ENCODE measurements at places on chromosomes 4 and X. TPM values are rescaled to one million over a fixed set of nuclear protein-coding genes. Genes with fewer than 3 reads are reported as not detected.

- no peak for DNase-seq
Measured at GRCh38 chr4:15901007-15901406, 37.5 kb downstream of the FGFBP1 start.

GRCh38 chr4:76657443-76657842 lies 222.4 kb downstream of the SHROOM3 start:
- no peak for DNase-seq

The HMX1 gene
- total RNA-seq, result not detected

DNA sequence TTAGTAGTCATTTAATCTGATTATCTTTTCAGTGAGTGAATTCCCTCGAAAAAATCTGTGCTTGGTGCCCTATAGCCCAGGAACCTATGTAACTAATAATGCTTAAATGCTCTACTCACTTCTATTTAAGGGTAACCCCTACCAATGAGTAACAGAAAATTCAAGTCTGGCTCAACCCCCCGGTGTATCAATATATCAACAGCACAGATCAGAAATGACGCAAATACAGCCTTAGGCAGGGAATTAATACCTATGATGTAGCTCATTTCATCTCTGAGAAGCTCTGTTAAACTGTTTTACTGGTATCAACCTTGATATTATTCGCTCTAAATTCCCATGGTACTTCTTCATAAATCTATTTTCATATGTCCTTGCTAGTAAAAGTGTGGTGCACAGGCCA lies 28.6 kb downstream of the PDGFC start:
- DNase-seq, result no peak

DNA sequence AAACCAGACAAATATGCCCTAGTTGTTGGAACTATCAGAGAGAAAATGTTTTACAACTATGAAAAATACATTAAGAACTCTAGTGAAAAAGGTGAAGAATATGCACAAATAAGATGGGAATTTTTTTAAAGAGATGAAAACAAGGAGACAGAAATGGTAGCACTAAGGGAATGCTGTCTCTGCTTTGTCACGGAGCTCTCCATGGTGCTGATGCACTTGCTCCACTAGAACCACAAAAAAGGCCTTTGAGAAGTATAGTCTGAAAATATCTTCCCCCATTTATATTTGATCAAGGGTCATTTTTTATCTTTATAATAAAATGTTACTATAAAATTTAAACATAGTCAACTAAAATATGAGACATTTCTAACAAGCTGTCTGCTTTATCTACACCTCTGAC lies 1655.5 kb upstream of the AGA start:
- DNase-seq, result peak; percentile 5

The TKTL1 gene
- not detected for total RNA-seq

- no peak for DNase-seq
Measured at GRCh38 chr4:100906973-100907372, 389.2 kb upstream of the EMCN start.

DNA sequence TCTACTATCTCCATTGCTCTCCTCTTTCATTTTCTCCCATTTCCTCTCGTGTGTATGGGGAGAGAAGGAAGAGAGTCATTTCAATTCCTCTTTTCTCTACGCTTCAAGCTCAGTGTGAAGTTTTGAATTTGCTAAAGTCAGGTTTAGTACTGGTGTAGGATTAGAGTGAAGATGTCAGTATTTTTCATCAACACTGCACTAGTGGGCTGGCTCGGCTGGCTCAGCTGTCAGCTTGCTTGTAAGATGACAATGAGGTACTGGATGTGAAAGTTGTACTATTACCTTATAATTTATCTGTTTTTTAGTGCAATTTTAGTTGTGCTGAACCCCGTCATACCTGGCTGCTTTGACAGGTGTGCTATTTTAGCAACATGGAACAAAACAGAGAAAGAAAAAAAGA lies 2.1 kb upstream of the SH2D1A start:
- DNase-seq, result no peak

The PRRG3 gene
- 0.37 TPM for total RNA-seq

GRCh38 chr4:78622253-78622979 lies 70.8 kb downstream of the ANXA3 start:
- peak; percentile 88 for DNase-seq

GRCh38 chr4:186150926-186151325 lies 40.4 kb upstream of the CYP4V2 start:
- DNase-seq, result no peak

GRCh38 chrX:9609987-9610386 lies 145.1 kb downstream of the TBL1X start:
- DNase-seq, result no peak

DNA sequence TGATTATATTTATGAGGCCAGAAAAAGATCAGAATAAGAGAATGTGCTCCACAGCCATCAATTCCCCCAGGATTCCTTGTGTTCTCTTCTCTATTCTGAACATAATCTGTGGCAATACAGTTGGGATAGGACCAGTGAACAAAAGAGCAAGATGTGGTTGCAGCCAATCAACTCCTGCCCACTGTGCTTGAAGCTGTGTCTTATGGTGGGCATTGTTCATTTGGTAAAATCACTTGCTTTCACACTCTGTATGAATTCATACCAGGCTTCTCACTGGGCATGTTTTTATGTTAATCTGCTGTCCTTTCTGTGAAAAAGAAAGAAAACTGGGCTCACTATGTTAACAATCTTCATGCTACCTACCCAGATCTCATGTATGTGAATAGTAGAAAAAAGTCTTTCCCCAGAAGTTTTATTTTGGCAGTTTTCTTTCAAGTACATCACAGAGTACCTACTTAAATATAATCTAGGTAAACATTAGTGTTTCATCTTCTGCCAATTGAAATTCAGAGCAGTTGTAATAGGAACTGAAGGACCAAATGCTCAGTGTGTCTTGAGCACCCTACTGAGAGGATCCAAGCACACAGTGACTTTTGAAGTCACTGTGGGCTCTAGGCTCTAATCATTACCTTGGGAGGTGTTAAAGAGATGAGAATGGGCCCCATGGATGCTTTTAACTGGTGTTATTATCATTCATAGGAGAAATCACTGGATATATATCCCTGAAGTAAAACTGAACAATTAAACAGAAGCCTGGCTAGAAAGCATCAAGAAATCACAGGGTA lies 429.2 kb upstream of the TRAM1L1 start:
- no peak for DNase-seq

- DNase-seq, result no peak
Measured at GRCh38 chr4:152780267-152780778, 569 bp downstream of the ARFIP1 start.

The ARSJ gene
- total RNA-seq, result 12.4 TPM

GRCh38 chr4:6341696-6342095 lies 72.0 kb downstream of the WFS1 start:
- DNase-seq, result no peak

The XAGE1B gene
- 4.8 TPM for total RNA-seq

DNA sequence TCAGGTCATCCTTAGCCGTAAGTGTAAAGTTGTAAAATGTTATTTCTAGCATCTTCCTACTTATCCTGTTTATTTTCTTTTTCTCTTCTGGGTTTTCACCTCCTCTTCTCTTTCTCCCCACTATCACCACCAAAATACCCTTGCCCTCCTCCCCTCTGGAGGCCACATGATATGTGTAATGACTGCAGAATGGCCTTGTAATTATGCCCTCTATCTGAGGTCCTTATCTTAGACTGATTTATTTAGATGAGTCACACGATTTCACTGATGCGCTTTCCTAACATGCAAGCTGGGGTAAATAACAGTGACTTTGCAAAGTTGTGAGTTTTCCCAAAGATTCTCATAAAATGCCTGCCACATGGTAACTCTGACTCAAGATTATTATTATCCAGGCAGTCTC lies 231.8 kb upstream of the GPRIN3 start:
- peak; percentile 18 for DNase-seq

- DNase-seq, result no peak
Measured at GRCh38 chrX:143081231-143081630, 55.5 kb downstream of the SPANXN4 start.

DNA sequence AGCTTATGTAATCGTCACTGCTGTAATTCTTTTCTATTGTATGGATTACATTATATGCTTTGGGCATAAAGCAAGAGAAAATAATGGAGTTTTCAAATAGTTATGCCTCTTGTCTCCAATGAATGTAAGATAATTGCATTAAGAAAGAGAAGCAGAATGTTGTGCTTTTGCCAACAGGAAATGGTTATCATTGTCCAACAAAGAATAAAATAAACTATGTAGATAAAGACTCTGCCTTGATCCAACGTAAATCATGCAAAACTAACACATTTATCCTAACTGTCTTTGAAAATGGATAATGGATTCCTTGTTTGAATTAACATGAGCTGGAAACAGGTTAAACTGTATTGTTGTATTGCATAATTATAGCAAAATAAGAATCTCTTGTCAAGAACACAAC lies 1709.0 kb downstream of the PCDH7 start:
- DNase-seq, result no peak

DNA sequence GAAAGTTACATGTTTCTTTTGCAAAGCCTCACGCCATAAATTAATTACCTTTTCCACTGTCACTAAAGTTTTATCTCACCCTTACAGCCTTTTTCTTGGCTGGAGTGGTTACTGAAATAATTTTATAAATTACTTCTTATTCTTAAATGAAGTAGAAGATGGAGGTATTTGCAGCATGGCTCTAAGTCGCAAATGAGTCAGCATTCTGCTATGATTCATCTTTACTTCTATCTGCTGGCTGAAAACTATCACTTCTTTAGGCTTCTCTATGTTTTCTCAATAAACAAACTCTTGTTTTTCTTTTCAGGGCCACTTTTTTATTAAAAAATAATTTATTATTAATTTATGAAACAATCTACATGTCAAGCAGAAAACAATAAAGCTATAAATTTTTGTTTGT lies 210.2 kb upstream of the GYPA start:
- peak; percentile 26 for DNase-seq

GRCh38 chrX:148872161-148872535 lies 371.7 kb downstream of the AFF2 start:
- DNase-seq, result no peak

The F11 gene
- not detected for total RNA-seq

DNA sequence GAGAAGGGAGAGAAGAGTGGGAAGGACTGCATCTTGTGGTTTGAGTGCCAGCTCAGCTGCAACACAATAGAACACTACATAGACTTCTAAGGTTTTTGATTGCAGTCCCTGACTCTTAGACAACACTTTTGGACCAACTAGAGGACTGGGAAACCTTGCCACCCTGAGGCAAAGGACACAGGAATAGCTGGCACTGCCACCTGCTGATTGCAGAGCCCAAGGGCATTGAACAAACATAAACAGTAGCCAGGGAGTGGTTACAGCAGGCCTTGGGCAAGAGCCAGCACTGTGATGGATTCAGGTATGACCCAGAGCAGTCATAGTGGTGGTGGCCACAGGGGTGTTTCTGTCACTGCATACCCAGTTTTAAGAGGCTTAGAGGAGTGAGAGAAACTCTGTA lies 72.5 kb upstream of the CXorf51A start:
- DNase-seq, result no peak

The LANCL3 gene
- total RNA-seq, result 1.8 TPM

GRCh38 chr4:70994387-70995099 lies 1.1 kb downstream of the DCK start:
- no peak for DNase-seq

DNA sequence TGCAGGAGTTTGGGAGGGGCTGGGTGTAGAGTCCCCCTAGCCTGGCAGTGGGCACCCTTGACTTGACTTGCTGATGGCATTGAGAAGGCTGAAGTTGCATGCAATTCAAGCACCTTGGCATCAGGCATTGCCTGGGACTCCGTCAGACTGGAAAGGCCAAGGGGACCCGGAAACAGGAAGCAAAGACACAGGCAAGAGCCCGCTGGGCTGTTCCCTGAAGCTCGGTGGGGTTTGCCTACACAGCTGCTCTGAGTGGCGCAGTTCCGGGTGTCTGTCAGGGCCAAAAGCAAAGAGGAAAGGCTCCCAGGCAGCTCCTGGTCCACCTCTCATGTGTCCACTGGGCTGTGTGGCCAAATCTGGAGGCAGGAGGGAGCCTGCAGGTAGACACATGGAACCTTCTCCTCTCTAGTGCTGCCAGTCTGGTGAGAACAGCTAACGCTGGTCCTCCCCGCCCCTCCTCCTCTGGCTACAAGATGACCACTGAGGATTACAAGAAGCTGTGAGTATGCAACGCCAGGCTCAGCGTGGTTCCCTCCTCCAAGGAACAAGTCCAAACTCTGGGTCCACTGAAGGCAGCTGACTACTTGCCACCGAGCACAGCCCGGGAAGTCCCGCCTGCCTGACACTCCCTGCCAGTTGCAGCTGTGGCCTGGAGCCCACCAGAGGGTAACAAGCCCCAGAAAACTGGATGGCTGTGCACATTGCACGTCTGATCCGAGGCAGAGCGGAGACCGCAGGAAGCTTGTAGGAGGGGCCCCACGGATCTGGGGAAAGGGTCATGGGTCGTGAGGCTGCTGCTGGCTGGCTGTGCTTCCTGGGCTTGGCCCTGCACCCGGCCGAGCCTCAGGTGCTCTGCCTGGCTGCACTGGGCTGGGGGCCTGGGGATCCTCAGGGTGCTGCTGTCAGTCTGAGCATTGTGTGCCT lies 20.1 kb downstream of the ZNF185 start:
- no peak for DNase-seq

DNA sequence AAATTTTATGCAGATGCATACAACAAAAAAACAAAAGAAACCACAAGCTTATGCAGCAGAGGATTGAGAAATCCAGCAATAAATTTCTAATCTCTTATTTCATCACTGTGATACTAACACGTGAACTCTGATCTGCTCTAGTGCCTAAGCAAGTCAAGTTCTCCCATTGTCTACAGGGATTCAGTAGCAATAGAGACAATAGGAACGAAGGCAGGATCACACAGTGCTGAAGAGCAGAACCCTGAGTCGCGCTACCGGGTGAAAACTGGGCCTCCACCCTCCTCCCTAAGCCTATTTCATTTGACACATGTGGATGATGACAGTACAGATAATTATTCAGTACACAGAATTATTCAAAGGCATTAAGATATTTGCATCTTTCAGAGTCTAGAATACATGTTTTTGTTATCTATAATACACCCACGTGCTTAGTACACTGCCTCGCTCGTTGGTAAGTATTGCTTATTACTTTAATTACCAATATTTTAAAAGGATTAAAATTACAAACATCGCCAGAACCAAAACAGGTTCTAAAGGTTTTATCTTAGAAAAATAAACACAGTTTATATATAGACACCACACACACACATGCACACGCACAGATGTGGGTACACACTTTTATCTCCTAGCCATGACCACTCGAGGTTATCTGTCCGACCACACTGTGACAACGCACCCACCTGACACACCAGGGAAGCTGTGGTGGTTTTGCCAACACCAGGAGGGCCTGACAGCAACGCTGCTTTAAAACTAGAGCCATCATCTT lies 60.1 kb downstream of the RFC1 start:
- no peak for DNase-seq

- DNase-seq, result peak; percentile 56
Measured at GRCh38 chr4:105059337-105059736, 87.3 kb upstream of the TET2 start.

The HSD17B10 gene
- total RNA-seq, result 157 TPM

The RBM10 gene
- 67.3 TPM for total RNA-seq

- no peak for DNase-seq
Measured at GRCh38 chr4:74670583-74670982, 123.7 kb downstream of the BTC start.

The SLC34A2 gene
- not detected for total RNA-seq

Measured in HT1080 (cell line).